NK-92 treated with Interleukin-12 subunit alpha and Interleukin-12 subunit beta, amount 100 ng/mL, for 24 hours (cell line): ENCODE measurements at places on chromosomes 2 and 18.

DNA sequence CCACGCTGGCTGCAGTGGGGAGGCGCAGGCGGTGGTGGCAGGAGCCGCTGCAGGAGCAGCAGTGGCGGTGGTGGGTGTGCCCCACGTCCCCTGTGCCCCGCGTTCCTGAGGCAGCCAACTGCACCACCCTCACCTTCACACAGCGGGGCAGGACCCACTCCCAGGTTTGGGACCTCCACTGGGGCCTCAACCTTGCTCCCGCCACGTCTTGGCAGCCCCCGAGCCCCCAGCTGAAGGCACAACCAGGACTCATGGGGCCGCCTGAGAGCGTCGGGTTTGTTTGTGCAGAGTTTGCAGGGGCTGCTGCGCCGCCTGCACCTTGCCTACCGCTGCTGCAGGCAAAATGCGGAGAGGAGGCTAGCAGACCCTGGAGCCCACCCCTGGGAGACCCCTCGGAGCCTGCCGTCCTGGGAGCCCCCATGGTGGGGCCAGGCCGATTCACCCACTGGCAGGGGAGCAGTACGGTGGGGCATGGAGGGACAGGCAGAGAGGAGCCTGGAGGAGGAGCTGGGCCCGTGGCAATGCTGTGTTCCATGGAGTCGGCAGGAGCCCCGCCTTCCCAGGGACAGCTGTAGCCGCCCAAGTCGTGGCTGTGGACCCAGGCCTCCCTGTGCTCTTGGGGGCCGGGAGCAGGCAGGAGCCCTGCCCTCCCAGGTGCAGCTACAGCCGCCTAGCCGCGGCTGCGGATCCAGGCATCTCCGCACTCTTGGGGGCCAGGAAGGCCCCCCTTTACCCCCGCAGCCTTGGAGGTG lies 14.7 kb upstream of the EML6 start:
- DNase-seq, result no peak

GRCh38 chr18:75162467-75162866 lies 46.5 kb downstream of the PTGR3 start:
- DNase-seq, result no peak

GRCh38 chr2:72144274-72144631 lies 3.4 kb downstream of the CYP26B1 start:
- DNase-seq, result no peak

DNA sequence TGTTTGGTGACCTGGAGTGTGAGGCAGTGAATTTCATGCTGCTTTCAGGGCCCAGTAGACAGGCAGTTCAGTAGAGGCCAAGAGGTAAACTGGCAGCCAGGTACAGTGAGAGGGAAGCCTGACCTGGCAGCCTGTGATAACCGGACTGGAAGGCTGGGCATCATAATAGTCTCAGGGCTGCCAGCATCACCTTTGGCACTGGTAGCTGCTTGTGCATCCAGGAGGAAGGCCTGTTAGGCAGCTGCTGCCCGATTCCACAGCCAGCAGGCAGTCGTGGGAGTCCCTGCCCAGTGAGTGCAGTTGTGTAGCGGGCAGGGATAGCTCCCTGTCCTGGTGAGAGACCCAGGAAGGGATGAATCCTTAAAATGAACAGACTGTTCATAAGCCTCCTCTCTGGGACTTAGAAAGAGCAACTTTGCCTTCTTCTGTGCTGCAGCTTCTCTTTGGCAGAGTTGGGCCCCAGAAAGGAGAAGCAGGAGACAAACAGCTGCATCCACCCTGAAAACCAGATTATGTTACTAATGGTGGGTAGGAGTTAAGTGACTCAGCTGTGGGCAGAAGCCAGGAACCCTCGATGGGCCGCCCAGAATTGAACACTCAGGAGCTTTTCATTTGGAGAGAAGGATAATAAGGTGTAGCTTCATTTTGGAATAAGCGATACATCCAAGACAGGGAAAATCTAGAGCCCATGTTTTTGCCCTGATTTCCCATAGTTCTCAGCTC lies 8.1 kb upstream of the GPBAR1 start:
- no peak for DNase-seq

GRCh38 chr2:59204040-59204439 lies 962.9 kb upstream of the FANCL start:
- DNase-seq, result no peak

DNA sequence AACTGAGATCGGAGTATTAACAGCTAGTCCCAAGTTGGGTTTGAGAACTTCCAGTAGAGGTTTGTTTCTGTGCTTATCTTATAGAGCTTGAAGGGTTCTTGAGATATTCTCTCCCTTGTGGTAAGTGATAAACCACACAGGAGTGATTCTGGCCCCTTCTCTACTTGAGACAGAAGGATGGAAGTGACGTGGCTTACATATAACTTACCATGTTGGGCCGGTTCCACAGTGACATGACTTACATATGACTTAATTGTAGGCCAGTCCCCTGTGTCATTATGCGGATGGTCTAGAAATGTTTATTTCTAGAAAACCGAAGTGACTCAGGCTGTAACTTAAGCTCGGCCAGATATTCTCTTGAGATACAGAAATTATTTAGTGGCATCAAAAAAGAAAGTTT lies 62.7 kb downstream of the TRAPPC12 start:
- DNase-seq, result no peak

DNA sequence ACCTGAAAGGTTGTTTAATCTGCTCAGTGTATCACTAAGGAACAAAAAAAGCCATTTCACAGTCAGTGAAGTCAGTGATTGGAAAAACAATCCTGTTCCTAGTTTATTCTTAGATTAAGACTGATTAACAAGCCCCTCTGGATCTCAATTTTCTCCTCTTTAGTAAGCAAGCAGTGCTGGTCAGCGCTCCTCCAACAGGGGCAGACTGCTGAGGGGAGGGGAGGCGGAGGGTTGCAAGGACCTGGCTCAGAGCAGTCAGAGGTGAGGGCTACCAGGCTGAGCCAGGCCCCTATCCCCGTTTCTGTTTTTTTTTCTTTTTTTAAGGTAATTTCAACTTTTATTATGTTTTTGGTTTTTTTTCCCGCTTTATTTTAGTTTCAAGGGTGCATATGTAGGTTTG lies 24.7 kb upstream of the KCNS3 start:
- no peak for DNase-seq

DNA sequence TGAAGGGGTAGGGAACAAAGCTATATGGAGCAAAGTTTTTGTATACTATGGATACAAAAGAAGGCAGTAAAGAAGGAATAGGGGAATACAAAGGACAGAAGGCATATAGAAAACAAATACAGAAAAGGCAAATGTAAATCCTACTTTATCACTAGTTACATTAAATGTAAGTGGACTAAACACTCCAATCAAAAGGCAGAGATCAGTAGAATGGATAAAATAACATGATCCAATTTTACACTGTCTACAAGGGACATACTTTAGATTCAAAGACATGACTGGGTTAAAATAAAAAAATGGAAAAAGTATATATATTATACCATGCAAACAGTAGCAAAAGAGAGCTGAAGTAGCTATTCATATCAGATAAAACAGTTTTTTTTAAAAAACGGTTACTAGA lies 215.0 kb downstream of the PDE11A start:
- DNase-seq, result no peak

DNA sequence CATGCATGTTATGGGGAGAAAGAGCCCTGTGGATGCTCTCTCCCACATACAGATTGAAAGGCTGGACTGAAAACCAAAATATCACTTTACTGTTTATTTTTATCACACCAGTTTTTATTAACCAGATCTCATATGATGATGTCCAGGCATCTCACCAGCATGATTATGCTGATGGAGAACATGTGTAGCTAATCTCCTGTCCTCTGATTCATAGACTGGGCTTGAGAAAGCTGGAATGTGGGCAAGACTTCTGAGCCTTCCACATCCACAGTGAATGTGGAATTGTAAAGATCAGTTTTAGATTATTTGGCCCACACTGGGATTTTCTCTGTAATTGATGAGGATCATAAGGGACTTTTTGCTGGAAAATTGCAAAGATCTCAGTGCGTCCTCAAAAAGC lies 137.9 kb downstream of the ICOS start:
- DNase-seq, result no peak

DNA sequence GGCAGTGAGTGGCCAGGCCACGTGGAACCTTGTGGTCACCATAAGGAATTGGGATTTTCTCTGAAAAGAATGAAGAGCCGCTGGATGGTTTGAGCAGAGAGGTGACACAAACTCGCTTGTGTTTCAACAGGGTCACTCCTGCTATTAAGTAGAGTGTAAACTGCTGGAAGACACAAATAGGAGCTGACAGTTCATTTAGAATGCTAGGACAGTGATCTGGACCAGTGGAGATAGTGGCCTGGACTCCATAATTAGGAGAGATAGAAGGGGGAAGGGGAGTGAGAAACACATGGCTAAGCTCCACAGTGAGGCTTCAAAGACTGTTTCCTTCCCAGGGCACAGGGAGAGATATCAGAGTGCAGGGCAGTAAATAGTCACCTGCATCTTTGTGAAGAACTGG lies 381.1 kb upstream of the ST6GAL2 start:
- DNase-seq, result no peak

DNA sequence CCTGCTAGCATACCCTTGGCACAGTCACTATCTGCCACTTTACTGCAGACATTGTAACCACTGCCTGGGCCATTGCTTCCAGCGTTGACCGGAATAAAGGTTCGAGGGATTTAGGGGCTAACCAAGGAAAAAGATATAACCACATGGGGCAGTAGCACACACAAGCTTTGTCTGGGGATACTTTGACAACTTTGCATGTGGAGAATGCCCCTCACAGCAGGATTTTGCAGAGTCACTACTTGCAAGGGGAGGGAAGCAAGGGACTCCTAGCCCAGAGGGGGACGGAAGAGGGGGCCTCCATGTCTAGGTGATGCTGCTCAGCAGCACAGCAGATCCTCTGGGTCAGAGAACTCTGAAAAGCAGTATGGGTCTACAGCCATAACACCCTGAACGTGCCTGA lies 138.7 kb downstream of the SPP2 start:
- DNase-seq, result no peak

- no peak for DNase-seq
Measured at GRCh38 chr2:52884761-52885352, 882.7 kb upstream of the CHAC2 start.

- DNase-seq, result no peak
Measured at GRCh38 chr2:18544171-18544570, 16.3 kb downstream of the RDH14 start.

DNA sequence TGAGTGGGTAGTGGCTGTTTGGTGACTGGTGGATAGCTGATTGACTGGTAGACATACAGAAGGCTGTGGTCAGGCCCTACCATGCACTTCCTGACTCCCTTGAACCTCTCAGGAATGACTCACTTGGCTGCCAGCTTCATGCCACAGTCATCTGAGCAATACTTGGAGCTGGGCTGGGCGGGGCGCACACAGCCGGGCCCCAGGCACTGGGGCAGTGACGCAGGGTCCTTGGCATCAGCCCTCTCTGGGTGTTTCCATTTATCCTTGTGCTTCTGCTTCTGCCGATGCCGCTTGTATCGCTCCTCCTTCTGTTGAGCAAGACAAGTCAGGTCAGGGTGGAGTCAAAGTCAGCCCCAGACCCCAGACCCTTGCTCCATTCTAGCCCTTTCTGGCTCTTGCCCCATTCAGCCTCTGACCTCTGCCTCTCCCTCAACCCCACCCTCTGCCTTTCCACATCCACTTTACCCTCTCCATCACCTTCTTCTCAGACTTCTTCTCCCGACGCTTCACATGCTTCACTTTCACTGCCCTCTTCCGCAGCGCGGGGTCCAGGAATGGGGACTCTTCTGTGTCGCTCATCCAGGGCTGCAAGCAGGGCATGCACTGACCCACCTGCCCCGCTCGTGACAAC lies 3.0 kb upstream of the MBD1 start:
- no peak for DNase-seq

DNA sequence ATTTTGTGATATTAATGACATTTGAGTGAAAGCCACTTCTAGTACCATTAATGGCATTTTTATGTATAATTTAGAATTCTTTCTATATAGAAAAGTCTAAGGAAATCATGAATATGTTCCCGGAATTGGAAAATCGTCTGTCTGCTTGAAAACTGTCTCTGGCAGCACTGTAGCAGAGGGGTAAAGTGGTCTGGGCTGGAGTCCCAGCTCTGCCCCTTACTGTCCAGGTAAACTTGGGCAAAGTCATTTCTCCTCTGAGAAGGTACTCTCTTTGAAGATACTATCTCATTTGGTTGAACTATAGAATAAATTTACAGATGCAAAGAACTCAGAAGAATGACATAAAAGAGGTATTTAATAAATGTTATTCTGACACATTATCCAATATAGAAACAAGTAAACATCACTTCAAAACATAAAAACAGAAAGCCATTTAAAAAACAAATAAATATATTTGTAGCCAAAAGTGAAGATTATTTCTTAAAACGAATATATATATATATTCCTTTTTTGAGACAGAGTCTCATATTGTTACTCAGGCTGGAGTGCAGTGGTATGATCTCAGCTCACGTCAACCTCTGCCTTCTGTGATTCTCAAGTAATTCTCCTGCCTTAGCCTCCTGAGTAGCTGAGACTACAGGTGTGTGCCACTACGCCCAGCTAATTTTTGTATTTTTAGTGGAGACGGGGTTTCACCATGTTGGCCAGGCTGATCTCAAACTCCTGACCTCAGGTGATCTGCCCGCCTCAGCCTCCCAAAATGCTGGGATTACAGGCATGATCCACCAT lies 149.8 kb upstream of the ITGA4 start:
- DNase-seq, result no peak

DNA sequence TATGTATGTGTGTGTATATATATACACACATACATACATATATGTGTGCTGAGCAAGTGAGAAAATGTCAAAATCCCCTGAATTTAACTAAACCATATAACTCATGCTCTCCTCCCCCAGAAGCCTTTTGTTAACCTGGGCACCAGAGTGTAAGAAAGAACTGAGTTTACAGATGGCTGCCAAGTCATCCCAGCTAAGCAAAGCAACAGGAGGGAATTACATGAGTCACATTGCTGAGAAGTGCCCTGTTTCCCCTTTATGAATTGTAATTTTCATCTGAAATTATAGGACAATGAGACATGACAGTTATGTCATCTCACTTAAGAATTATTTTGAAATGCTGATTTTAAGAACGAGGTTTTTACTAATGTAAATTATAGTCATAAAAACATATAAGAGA lies 29.9 kb downstream of the SCN7A start:
- DNase-seq, result no peak

DNA sequence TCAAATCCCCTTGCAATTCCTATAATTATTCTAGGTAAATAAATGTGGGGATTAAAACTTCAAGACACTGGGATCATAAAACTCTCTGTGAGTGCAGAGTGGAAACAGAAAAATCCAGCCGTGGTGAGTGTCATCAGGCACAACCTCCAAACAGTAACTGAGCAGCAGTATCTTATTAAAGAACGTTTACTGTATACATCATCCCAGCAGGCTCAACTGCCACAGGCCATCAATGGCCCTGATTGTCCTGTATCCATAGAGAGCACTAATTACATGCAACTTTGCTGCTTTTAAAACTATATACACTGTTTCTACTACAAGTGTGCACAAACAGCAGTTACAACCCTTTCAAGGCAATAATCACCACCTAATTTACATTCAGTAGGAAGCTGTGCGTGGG lies 23.9 kb downstream of the GAREM1 start:
- DNase-seq, result no peak

- no peak for DNase-seq
Measured at GRCh38 chr2:241561832-241562231, 3.3 kb downstream of the BOK start.

DNA sequence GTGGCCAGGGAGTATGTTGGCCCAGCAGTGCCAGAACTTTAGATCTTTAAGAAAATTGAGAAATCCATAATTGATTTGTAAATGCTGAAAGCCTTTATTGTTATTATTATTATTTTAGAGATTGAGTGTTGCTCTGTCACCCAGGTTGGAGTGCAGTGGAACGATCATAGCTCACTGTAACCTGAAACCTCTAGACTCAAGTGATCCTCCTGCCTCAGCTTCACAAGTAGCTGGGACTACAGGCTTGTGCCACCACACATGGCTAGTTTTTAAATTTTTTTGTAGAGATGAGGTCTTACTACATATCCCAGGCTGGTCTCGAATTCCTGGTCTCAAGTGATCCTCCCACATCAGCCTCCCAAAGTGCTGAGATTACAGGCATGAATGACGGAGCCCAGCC lies 143.2 kb upstream of the CCDC68 start:
- no peak for DNase-seq
